ENCODE measurements at places on chromosomes 16 and 17.

- no peak for ATAC-seq
These were observed 9.0 kb upstream of the ADORA2B start for GRCh38 chr17:15935891-15936290.

GRCh38 chr16:86387468-86388440 is 122.6 kb upstream of the FOXF1 start:
- no peak for ATAC-seq

- ATAC-seq, result no peak
These were observed 1.2 kb upstream of the CDIPT start for GRCh38 chr16:29864205-29864604.

DNA sequence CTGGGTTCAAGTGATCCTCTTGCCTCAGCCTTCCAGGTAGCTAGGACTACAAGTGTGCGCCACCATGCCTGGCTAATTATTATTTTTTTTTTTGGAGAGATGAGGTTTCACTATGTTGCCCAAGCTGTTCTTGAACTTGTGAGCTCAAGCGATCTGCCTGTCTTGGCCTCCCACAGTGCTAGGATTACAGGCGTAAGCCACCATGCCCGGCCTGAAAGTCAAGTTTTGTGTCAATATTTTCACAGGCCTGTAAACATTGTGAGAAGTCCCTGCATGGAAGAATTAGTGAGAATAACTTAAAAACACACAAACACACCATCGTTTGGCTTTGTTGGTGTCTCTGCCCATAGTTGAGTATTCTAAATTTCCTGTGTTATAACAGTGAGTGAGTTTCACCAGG is 22.2 kb downstream of the NUP85 start:
- no peak for ATAC-seq

GRCh38 chr16:87390641-87391323 is 1.4 kb upstream of the MAP1LC3B start:
- ATAC-seq, result no peak

- ATAC-seq, result peak; percentile 24
These were observed 393.1 kb upstream of the ASIC2 start for GRCh38 chr17:33686171-33686570.

DNA sequence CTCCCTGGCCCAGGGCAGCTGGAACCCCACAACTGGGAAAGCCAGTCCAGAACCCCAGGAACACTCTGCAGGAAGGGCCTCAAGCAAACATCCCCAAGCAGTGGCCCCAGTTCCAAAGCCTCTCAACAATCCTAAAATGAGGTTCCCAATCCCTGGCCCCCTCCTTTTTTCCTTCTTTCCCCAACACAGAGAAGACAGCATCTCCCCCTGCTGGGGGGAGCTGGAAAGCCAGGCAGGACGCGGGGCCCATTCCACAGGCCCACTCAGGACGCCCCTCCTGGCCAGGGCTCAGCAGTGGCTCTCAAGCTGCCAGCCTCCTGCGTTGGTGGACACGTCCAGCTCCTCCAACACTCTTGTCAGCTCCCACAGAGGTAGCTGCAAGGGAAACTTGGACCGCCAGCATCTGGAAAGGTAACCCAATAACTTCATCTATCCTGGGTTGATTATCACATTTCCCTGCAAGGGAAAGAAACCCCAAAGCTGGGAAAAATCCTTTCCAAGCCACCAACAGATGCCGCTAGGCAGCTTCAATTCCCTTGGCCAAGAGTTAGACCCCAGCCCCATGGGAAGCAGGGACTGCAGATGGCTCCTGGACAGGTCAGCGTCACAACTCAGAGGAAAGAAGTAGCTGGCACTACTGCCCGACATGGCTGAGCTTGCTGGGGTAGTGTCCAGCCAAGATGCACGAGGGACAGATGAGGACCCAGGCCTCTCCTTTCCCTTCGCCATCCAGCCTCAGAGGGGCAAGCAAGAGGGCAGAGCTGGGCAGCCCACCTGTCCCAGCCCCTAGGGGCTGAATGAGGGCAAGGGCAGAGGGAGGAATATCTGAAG is 7.6 kb downstream of the HDAC5 start:
- ATAC-seq, result no peak

- ATAC-seq, result no peak
These were observed 294.1 kb downstream of the BCAS3 start for GRCh38 chr17:60971515-60972369.

DNA sequence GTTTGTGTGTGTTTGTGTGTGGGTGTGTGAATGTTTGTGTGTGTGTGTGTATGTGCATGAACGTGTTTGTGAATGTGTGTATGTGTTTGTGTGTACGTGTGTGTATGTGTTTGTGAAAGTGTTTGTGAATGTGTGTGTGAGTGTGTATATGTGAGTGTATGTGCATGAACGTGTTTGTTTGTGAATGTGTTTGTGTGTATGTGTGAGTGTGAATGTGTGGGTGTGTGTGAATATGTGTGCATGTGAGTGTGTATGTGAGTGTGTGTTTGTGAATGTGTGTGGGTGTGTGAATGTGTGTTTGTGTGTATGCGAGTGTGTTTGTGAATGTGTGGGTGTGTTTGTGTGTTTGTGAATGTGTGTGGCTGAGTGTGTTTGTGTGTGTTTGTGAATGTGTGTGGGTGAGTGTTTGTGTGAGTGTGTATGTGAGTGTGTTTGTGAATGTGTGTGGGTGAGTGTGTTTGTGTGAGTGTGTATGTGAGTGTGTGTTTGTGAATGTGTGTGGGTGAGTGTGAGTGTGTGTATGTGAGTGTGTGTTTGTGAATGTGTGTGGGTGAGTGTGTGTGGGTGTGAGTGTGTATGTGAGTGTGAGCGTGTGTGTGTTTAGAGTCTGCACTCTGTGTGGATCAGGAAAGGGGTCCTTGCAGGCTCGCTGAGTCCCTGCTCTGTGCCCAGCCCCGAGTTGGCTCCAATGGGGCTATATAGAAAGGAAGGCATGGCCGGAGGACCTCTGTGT is 890 bp upstream of the CD300A start:
- no peak for ATAC-seq

DNA sequence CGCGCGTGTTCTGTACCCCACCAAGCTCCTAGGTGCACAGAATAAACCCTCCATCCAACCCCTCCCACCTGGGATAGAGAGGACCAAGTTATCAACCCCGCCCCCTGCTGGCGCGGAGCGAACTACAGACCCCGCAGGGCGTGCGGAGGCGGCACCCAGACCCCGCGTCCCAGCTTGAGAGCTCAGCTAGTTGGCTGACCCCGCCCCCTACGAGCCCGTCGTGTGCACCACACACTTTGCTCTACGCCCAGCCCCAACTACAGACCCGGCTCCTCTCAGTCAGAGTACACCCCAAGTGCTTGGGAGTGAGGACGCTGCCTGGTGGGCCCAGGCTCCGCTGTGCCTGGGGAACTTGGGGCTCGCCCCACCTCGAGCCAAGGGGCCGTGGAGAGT is 1.5 kb downstream of the GRIN2A start:
- ATAC-seq, result no peak

GRCh38 chr16:50209546-50210265 is 56.6 kb downstream of the TENT4B start:
- no peak for ATAC-seq

GRCh38 chr16:11407047-11407982 is 62.1 kb downstream of the RMI2 start:
- peak; percentile 66 for ATAC-seq

GRCh38 chr16:67013823-67014633 is 14.9 kb upstream of the CBFB start:
- peak; percentile 66 for ATAC-seq

GRCh38 chr16:3012246-3012645 is 477 bp upstream of the CLDN9 start:
- no peak for ATAC-seq

DNA sequence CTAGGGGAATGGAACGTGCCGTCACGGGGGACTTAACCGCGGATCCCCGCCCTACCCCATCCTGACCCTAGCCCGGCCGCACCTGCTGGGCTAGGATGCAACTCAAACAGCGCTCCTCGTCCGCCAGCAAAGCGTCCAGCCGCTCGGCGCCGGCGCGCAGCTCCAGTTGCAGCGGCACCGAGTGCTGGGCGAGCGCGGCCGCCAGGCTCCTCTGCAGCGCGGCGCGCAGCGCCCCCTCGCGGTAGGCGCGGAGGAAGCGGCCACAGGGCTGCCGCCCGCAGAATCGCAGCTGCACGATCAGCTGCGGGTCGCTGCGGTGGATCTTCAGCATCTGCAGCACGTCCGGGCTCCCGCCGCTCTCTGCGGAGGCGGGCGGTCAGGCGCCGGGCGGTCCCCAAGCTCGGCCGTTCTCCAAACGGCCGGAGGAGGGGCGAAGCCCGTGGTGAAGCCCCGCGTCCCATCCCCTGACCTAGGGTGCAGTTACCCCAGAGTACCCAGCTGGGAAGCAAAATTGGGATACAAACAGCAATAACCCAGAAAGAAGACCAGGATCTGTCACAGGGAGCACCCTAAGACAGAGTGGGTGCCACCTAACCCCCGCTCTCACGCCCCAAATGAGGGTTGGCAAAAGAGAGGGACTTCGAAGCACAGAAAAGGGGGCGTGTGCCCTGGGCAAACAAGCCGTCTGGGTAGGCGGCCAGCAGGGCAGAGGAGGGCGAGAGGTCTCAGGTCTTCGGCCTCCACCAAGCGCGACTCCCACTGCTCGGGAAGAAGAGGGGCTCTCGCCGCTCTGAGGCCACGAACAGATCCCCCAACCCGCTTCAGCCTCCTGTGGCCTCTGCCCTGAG is 4.2 kb downstream of the TRADD start:
- ATAC-seq, result peak; percentile 35

DNA sequence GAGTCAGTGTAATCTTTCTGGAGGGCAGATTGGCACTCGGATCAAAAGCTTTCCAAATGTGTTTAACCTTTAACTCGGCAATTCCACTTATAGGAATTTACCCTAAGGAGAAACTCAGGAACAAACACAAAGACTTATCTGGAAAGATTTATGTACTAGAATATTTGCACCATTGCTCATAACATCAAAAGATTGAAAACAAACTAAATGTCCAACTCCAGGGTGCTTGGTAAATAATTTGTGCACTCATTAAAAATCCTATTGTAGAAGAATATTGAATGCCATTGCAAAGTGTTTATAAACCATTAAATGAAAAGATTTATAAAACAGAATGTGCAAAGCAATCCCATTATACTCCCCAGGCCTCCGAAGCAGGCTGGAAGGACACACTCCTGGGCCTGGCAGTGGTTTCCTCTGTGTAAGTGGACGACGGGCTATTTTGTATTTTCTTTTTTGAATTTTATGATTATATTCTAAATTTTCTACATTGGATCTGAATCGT is 18.7 kb upstream of the RBFOX3 start:
- no peak for ATAC-seq

- no peak for ATAC-seq
These were observed 51.1 kb upstream of the FOXF1 start for GRCh38 chr16:86459266-86459665.

DNA sequence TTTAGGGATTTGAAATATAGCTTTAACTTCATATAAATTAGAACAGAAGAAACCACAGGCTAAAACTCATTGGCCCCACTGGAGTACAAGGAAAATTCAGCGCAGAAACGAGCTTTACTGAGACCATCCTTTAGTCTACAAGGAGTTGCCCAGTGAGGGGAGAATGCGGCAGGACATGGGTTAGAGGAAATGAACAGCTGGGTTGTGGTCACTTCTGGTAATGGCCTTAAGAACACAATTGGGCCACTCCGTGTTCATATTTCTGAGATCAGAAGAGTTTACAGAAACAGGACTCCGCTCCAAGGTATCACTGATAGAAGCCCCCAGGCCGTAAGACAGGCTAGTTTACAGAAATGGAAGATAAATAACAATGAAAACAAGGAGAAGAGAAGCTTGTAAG is 188.3 kb downstream of the ZFHX3 start:
- ATAC-seq, result no peak

DNA sequence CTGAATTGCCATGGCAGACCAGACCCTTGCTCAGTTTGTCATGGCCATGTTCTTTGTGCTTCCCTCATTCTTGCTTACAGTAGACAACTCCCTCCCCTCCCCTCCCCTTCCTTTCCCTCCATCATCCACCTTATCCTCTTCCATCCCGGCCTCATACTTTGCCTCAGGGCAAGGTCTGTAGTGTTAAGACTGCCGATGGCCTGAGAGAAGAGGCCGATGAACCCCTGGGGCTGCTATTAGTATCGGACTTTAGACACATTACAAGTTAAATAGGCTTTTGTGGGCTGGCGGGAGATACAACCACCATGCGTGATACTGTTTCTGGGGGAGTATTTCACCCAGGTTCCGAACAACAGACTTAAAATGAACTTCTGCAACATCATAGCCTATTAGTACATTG is 364.5 kb upstream of the ZFHX3 start:
- no peak for ATAC-seq

DNA sequence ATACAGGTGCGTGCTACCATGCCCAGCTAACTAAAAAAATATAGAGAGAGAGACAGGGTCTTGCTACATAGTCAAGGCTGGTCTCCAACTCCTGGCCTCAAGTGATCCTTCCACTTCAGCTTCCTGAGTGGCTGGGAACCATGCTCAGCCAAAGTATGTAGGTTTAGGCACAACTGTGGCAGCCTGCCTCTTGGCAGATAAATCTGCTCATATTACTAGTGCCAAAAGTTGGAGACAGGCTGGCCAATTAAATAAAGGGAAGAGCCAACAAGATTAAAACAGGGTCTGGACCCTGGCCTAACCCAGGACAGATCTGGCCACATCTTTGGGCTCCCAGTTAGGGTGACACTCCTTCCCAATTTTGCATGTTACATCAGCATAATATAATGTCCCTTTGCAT is 151.7 kb downstream of the CBLN1 start:
- ATAC-seq, result no peak

DNA sequence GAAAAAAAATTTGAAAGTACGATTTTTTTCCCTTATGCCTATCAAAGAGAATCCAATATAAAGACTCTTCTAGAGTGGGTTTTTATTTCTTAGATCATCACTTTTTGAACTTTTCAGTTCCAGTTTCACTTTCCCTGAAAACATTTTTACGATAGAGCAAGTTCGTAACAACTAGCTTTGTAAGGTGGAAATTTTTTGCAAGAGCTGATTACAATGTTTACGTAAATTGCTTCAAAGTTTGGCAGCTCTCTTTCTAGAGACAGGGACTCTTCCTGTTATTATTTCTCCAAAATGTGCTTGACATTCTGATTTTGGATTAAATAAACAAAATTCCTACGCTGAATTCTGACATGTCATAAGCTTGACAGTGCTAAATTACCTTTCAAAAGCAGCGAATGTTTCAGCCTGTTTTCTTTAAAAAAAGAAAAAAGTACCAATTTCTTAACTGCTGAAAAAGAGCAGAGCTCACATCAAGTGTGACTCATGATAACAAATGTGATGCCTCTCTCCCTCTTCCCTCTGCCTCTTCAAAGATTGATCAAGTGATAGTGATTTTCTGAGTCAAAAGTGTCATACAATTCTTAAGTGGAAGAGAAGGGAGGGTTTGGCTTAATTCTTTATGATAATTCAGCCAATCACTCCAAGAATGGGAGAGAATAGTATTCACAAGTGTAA is 175.2 kb downstream of the KCNJ2 start:
- peak; percentile 50 for ATAC-seq

GRCh38 chr17:81069135-81069645 is 34.2 kb downstream of the BAIAP2 start:
- ATAC-seq, result no peak

DNA sequence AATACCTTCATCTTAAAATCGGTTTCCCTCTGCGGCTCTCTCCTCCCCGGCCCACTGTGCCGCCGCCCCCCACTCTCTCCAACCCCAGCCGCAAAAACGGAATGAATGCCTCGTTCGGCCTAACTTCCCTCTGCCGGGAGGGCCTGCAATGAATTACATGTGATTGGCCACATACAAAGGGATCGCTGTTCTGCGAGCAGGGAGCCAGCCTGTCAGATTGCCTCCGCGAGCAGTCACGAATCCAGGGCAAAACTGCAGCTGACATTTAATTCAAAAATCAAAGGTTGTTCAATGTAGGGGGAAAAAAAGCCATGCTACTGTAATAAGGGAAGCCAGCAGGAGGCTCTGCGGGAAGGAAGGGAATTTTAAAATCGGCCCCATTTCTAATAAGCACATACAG is 84.9 kb downstream of the TBC1D16 start:
- no peak for ATAC-seq

Data from activated T-helper 17 cell treated with anti-CD3 and anti-CD28 coated beads, Interleukin-2, amount 50 U/mL, for 72 hours (primary cell).